ENCODE measurements at places on chromosomes 4 and X. TPM values are rescaled to one million over a fixed set of nuclear protein-coding genes. Genes with fewer than 3 reads are reported as not detected.

The CCKAR gene
- not detected for total RNA-seq

DNA sequence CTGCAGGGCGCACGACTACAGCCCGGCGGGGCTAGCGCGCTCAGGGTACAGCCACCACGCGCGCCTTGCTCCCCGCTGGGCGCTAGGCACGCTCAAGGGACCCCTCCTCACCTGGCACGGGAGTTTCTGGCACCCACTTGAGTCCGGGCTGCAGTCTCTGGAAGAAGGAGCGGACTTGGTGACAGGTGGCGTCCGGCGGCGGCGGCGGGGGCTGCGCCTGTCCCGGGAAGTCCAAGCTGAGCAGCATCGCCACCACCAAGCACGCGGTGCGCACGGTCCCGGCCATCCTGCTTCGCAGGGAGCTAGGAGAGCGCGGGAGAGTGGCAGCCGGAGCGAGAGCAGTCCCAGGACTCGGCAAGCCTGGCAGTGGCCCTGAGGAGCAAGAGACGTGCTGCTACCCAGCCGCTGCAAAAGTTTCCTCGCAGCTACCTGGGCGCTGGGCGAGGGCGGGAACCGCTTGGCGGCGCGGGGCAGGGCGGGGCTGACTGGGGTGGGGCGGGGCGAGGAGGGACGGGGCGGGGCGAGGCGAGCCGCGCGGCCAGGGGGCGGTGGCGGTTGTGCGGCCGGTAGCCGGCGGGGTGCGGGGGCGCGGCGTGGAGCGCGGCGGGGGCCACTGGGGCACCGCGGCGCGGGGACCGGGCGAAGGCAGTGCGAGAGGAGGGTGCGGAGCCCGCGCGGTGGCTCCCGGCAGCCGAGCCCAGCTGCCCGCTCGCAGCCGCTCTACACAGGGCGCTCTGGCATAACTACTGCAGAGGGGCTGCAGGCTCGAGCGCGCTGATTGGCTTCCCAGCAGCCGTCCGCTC, at the start of gene GPC3:
Gene GPC3, minus strand, starts transcription at position 431 of the 803 bp plus-strand sequence.
- H3K4me1 ChIP-seq: no peaks in the 10 kb centered on the region
- H3K4me3 ChIP-seq: peak within 1 kb of the TSS; percentile 65
- H3K27me3 ChIP-seq: peaks cover 59% of the 10 kb centered on the region
- H3K36me3 ChIP-seq: no peaks in the 10 kb centered on the region
- H3K27ac ChIP-seq: peak within 1 kb of the TSS; percentile 43

- no peak overlapping the region for H3K4me3 ChIP-seq
- no peaks in the 10 kb centered on the region for H3K27me3 ChIP-seq
- DNase-seq: no peak
- no peak overlapping the region for H3K27ac ChIP-seq
- H3K36me3 ChIP-seq: no peaks in the 10 kb centered on the region
These were observed 12.8 kb downstream of the PJA1 start for GRCh38 chrX:69152417-69152841.

- no peaks in the 10 kb centered on the region for H3K27me3 ChIP-seq
- H3K4me3 ChIP-seq: no peak overlapping the region
- H3K27ac ChIP-seq: no peak overlapping the region
- H3K4me1 ChIP-seq: no peaks in the 10 kb centered on the region
- no peak for DNase-seq
- no peaks in the 10 kb centered on the region for H3K36me3 ChIP-seq
These were observed 2110.0 kb downstream of the PCDH7 start for GRCh38 chr4:32830160-32830559.

All from breast epithelium (tissue), 4 donors.